Right atrium auricular region (tissue), 2 donors: ENCODE measurements at places on chromosomes 4 and X. TPM values are rescaled to one million over a fixed set of nuclear protein-coding genes. Genes with fewer than 3 reads are reported as not detected.

The MID2 gene
- total RNA-seq: 10.8 TPM

DNA sequence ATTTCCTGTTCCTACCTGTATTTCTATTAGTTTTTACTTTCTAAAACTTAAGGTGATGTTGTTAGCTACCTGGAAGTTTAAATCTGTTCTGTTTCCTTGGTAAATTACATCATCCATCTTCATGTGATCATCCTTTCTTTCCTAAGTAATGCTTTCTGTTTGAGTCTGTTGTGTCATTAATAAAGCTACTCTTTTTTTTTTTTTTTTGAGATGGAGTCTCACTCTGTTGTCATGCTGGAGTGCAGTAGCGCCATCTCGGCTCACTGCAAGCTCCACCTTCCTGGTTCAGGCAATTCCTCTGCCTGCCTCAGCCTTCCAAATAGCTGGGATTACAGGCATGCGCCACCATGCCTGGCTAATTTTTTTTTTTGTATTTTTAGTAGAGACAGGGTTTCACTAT is 73.3 kb downstream of the FIP1L1 start:
- no peak for DNase-seq

DNA sequence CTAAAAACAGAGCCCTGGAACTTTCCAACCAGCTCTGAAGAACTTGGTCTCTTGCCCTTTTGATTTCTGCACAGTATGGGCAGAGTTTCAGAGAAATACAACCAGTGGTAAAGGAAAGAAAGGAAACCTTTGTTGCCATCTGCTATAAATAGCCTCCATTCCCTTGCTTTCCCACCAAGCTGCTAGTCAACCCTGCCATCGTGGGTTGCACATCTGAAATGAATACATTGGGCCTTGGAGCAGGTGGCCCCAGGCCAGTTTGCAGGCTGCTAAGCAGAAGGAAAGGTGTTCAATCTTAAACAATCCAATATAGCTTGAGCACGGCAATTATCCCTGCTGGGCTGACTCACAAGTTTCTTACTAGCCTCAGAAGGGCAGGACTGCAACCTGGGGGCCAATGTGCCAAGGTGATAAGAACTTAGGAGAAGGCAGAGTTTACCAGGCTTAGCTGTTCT is 142.5 kb downstream of the PPARGC1A start:
- no peak for DNase-seq

GRCh38 chr4:78644744-78645330 is 93.3 kb downstream of the ANXA3 start:
- DNase-seq: peak; percentile 85

The POU4F2 gene
- total RNA-seq: not detected

- no peak for DNase-seq
Observed at GRCh38 chr4:120445186-120445585, 378.5 kb upstream of the MAD2L1 start.

GRCh38 chr4:98746530-98746929 is 88.1 kb upstream of the TSPAN5 start:
- no peak for DNase-seq

The BMPR1B gene
- total RNA-seq: 0.82 TPM

DNA sequence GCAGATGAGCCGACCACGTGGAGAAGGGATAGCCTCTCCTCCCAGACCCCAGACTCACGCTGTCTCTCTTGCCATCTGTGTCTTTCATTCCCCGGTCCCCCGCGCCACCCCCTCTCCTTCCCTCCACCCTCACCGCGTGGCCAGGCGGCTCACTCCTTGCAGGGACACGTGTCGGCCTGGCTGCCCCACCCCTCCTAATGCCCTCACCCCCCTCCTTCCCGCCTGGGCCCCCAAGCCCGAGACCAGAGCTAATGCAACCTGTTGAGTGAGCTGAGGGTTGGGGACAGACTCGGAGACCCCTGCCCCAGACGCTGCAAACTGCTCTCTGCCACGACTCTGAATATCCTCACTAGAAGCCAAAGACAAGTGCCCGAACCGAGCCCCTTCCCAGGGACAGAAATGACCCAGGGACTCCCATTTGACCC is 1.8 kb downstream of the SLC38A5 start:
- DNase-seq: no peak

DNA sequence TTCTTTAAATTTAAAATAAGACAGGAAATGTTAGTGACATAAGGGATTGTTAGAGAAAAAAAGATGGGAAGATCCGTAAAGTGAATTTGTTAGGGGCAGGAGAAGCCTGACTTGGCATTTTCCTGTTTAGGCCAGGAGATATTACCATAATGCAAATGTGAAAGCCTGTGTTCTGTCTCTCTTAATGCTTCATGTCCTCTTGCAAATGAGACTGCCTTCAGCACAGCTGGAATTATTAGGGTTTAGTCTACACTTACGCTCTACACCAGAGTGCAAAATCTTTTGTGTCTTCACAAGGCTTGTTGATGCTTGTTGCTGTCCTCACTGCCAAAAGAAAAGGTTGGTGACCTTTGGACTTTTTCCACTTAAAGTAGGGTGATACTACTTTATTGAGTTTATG is 56.8 kb downstream of the JADE1 start:
- DNase-seq: no peak

DNA sequence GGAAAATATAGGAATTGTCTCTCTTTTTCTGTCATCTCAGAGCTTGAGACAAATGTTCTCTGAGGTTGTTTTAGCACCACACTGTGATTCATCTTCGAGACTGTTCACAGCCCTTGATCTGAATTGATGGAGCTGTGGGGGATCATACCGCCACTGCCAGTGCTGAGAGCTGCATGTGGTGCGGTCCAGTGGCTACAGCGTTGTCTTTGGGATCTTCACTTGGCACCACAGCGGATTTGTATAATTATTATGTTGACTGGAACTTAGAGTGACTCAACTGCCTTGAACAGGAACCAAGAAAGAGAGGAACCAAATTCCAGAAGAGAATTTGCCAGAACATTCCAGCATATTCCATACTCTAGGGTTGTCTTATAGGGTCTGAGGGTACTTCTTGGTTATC is 29.1 kb downstream of the TBL1X start:
- DNase-seq: no peak

DNA sequence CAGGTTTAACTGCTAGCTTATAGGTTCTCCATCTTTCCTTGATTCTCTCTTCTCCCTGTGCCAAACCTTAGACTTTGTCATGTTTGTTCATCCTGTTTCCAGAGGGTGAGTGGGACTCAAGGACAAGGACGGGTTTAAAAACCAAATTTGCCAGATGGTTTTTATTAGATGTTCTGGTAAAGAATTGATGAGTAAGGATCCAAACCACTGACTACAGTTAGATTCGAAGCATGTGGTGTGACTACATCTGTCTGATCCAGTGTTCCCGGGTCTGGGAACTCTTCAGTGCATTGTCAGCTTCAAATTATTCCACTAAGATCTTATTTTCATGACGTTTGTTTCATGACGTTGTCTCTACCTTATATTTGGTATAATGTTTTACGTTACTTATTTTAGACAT is 37.5 kb downstream of the MTMR1 start:
- no peak for DNase-seq

- DNase-seq: peak; percentile 79
Observed at GRCh38 chr4:85498068-85498733, 23.3 kb downstream of the ARHGAP24 start.

DNA sequence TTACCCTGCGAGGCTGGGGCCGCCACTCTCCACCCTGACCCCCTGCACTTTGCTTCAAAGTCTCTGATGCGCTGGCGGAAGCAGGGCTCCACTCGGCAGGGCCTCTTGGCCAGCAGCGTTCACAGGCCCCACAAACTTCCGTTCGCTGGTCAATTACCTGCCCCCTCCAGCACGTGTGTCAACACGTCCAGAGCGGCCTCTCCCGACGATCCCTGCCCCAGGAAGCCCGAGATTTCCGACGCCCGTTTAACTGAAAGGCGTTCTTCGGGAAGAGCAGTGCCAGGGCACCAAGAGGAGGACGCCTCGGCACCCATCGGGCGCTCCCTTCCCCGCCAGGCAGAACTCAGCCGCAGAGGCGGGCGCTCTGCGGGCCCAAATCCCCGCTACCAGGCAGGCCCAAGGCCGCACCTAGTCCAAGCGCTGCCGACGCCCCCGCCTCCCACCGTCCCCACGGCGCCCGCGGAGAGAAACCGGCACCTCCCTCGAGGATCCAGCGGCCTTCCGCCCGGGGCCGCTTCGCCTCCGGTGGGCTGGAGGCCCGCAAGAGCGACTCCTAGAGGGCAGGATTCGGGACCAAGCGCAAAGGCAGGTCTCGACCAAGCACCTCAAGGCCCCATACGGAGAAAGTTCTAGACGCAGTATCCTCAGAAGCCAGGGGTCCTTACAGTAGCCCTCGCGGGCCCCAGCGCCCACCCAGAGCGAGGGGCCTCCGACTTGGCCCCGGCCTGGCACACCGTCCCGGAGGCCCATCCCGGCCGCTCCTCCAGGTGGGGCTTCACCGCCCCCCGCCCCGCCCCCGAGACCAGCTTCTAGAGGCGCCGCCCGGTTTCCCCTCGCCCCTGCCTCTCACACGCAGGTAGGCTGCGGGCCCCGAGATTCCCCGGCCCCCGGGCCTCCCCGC is 586 bp downstream of the BCAP31 start:
- no peak for DNase-seq

DNA sequence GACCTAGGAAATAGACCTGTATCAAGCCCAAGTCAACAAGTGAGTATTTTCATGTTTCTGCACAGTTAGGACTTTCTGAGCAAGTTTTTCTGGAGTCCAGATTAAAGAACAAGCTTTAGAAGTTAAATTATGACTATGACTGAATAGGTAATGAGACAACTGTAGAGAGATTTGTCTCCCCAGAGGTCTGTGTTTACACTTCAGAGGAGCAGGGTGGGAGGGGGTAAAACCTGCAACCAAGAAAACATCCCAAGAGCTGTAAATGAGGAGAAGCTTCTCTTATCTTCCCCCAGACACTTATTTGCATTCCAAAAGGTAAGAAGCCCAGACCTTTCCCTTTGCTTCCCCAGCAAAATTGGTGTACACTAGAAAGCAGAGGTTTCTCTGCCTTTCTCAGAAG is 22.1 kb upstream of the CEP135 start:
- no peak for DNase-seq

- no peak for DNase-seq
Observed at GRCh38 chrX:44061968-44062614, 88.9 kb upstream of the NDP start.

GRCh38 chr4:56727150-56727549 is 46.1 kb upstream of the HOPX start:
- no peak for DNase-seq

GRCh38 chrX:7570432-7571029 is 272.4 kb upstream of the VCX start:
- no peak for DNase-seq

- no peak for DNase-seq
Observed at GRCh38 chr4:146972036-146972435, 26.4 kb upstream of the TTC29 start.

- no peak for DNase-seq
Observed at GRCh38 chr4:169152899-169153298, 117.9 kb downstream of the SH3RF1 start.

DNA sequence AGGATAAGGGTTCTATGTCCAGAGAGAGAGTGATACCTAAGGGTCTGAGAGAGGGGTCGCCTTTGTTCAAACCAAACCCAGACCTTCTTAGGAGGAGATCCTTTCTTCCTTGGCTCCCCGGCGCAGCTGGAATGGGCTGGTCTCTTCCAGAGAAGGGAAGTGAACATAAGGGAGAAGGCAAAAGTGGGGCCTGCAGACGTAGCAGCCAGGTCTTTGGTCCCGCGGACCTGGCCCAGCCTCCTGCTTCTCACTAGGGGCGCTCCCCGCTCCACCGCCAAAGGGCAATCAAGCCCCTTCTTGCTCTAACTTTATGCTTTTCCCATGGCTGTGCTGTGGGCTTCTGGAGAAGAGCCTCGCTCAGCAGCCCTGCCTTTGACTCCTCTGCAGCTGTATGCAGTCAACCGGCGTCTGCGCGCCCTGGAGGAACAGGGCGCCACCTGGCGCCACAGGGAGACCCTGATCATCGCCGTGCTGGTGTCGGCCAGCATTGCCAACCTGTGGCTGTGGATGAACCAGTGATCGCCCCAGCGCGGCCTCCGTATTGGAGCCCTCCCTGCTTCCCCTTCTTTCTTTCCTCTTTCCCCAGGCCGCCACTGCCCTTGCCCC is 6.5 kb downstream of the FATE1 start:
- DNase-seq: no peak

DNA sequence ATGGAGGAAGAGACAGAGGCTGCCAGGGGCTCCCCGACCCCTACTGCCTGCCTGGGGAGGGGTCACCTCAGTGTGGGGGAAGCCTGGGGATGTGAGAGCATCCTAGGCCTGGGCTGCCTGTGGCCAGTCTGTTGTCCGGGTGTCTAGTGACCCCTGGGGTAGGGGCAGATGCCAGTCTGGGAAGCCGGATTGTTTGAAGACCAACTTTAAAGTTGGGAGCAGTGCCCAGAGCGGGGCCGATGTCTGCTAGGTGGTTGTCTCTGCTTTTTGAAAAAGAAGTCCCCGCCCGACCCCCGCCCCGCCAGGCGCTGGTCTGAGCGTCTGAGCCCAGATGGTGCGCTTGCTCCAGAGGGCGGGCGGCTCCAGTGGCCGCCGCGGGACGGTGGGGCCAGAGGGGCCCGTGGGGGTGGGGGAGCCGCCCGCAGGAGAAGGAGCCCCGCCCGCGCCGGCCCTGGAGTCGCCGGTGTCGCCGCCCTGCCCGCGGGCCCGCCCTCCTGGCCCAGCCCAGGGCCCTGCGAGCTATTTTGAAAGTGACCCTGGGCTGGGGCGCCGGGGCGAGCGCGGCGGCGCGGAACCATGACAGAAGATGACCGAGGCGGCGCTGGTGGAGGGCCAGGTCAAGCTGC is at the start of gene DOK7:
Gene DOK7, plus strand, starts transcription at position 517 of the 626 bp plus-strand sequence. Its CDS starts 70 bp downstream, at position 587.
- DNase-seq: no peak

DNA sequence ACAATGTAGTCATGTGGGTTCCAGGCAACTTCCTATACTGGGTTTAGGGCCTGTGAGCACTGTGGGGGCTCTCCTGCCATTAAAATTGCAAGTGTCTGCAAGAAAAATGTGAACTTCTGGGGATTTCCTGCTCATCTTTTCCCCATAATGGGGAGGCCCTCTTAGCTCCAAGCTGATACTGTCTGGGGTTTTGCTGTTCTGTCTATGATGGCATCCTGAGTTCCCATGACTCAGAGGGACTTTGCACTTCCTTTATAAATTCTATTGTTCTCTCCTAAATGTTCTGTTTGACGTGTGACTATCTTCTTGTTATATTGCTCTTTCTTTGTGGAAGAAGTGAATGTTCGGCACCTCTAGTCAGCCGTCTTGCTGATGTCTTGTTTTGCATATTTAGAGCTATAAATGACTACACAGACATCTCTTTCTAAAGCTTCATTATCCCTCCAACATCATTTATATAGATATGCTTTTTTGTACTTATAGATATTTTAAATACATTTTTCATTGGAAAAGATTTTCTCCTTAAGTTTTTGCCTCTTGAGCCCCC is 465.8 kb downstream of the NAF1 start:
- no peak for DNase-seq
